T-helper 22 cell (primary cell): ENCODE measurements at places on chromosomes 16 and 17.

DNA sequence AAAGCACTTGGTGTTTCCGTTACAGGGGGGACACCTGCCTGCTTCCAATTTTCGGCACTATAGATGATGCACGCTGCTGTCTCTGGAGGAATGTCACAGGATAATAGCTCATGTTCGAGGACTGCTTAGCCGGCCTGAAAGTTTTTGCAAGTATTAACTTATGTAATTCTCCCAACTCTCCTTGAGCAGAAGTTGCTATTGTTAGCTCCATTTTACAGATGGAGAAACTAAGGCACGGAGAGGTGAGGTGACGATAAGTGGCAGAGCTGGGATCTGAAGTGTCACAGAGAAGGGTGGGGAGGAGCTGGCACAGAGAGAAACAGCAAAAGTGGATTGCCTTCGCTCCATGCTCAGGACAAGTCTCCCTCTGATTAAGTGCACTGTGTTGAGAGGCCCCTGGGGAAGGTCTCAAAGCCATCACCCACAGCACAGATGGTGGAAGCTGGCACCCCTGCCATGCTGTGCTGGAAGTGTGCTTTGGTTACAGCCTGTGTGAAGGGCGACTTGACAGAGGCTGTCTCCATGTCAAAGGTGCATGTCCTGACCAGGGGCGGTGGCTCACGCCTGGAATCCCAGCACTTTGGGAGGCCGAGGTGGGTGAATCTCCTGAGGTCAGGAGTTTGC, 40.8 kb upstream of the MEAK7 start:
- no peak for DNase-seq

DNA sequence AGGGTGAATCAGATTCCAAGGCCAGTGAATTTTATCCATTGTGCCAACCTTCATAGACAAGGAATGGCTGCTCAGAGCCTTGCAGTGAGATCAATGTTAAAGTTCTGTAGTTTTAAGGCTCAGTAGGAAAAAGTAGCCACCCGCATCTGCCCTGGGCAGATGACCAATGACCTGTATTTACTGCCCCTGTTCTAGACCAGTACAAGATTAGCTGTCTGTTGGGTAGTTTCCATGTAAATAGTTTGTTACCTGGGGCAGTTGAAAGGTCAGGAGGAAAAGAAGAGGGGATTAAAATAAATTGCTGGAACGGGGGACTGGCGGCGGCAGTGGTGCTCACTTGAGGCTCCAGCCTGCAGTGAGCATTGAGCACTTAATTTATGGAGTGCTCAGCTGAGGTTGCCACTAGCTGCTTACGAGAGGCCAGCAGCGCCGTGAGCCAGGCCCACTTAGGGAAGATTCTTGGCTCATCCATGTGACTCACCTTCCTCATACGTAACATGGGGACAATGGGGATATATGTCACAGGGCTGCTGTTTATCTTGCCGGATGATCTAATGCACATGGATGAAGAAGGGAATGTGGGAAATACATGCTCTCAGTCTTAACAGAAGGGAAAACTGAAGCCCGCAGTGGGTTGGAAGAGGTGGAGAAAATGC, 10.7 kb upstream of the NOS2 start:
- DNase-seq: no peak

GRCh38 chr16:65624229-65624628, 502.4 kb upstream of the CDH11 start:
- no peak for DNase-seq

DNA sequence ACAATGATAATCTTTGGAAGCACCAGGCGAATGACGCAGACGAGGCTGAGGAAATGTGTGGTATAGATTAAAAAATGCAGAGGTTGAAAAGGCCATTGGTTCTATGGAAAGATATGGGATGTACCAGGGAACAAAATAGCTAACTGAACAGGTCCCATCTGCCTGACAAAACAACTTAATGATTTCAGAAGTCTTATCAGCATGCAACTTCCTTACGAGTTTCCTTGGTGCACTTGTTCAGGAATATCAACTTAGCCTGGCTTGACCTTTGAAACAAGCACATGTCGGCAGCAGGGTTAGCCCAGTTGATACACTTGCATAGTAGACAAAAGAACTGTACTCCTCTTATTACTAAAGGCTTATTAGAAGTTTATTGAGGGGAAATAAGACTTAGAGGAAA, 90.9 kb upstream of the CDH11 start:
- no peak for DNase-seq

- DNase-seq: no peak
These were observed 7.5 kb upstream of the ITGA2B start for GRCh38 chr17:44396946-44397345.

GRCh38 chr16:71201054-71201453, 29.5 kb downstream of the HYDIN start:
- DNase-seq: no peak

- no peak for DNase-seq
These were observed 8.6 kb upstream of the ABCA9 start for GRCh38 chr17:69069226-69069750.
